ENCODE measurements at places on chromosomes 1 and 21.

GRCh38 chr1:29599826-29600225 is 363.5 kb downstream of the PTPRU start:
- DNase-seq, result no peak

DNA sequence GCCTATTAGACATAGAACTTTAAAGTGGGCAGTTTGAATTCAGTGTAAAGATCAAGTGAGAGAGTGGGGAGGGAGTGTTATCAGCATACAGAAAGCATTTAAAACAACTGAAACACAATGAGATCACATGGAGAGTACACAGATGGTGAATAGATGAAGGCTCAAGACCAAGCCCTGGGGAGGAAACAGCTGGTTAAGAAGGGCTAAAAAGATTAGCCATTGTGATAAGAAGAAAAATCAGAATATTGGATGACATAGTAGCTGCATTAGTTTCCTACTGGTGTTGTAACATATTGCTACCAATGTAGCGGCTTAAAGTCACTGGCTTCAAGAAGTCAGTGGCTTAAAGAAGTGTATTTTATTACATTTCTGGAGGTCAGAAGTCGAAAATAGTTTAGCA is 443.4 kb upstream of the RGS18 start:
- DNase-seq, result no peak

DNA sequence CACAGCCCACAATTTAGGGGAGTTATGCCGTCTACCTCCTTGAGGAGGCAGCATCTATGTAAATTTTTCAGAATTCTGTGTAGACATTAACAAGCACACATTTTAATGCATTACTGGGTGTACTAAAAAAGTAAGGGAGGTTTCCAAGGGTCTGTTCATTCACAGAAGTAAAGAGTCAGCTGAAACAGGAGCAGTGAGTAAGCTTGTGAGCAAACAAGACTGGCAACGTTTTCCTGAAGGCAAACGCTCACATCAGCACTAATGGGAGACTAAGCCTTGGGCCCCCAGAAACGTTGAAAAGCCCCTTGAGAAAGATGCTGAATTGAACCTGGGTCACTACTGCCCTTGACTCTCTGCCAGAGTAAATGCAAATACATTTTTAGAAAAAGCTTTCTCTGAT is 25.7 kb downstream of the RPRD2 start:
- DNase-seq, result no peak

DNA sequence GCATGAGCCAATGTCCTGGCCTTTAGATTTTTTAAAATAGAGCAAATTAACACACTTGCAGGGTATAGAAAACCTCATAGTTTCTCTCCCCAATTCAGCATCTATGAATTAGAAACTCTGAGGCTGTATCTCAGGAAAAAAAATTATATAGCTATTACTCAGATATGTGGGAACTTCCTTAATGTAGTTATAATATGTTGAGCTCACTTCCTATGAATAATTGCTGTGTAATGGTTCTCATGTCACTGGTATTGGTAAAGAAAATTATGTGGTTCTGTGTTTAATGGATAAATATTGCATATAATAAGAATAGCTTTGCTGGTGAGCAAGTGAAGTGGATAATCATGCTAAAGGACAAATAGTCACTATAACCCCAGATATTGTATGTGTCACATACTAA is 2019.8 kb downstream of the NCAM2 start:
- DNase-seq, result no peak

DNA sequence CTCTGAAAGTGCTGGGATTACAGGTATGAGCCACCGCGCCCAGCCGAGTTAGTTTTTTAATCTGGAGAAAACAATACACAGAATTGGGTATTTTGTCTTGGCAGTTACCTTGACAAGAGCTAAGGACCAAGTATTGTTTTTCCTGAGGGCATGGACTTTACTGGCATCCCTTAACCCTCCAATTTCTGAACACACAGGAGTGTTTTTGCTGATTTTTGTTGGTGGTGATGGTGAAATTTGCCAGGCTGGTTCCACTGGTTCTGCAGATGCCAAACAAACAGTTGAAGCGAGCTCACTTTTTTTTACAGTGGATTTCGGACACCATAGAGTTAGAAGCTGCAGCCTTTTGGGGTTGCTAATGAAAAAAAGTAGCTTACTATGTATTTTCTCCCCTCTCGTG is 37.2 kb upstream of the SH3D21 start:
- DNase-seq, result no peak

- peak; percentile 47 for DNase-seq
These were observed 37.0 kb downstream of the SLC9A1 start for GRCh38 chr1:27117733-27118439.

DNA sequence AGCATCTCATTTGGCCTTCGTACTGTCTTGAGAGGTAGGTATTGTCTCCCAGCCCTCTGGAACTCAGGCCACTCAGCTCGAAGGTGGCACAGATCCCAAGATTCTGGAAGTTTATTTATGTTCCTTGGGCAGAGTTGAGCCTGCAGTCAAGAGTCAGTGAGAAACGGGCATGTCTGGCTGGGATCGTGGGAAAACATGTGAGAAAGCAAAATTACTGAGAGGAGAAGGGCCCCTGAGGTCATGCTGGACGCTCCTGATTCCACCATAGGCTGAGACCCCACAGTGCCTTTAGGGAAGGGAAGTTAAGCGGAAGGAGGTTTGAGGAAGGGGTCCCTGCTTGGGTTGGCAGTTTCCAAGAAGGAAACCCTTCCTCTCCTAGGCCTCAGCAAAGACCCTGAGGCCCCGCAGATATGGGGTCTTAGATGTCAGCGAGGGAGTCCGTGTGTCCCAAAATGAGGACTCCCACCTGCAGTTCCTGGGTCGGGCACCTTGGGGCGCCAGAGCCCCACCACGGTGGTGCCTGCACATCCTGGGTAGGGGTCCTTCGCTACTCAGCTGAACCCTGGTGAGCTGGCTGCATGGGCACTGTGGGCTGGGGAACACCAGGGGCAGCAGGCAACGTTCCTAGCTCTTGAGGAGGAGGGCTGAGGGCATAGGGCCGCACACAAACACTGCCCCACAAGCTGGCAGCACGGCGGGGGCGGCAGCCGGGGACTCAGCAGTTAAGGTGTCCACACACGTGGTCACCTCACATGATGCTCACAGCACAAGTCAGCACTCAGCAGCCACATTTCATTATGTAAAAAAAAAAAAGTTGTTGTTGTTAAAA is 12.3 kb upstream of the SEMA4A start:
- peak; percentile 41 for DNase-seq

GRCh38 chr1:180190091-180190490 is 35.4 kb downstream of the QSOX1 start:
- DNase-seq, result no peak

DNA sequence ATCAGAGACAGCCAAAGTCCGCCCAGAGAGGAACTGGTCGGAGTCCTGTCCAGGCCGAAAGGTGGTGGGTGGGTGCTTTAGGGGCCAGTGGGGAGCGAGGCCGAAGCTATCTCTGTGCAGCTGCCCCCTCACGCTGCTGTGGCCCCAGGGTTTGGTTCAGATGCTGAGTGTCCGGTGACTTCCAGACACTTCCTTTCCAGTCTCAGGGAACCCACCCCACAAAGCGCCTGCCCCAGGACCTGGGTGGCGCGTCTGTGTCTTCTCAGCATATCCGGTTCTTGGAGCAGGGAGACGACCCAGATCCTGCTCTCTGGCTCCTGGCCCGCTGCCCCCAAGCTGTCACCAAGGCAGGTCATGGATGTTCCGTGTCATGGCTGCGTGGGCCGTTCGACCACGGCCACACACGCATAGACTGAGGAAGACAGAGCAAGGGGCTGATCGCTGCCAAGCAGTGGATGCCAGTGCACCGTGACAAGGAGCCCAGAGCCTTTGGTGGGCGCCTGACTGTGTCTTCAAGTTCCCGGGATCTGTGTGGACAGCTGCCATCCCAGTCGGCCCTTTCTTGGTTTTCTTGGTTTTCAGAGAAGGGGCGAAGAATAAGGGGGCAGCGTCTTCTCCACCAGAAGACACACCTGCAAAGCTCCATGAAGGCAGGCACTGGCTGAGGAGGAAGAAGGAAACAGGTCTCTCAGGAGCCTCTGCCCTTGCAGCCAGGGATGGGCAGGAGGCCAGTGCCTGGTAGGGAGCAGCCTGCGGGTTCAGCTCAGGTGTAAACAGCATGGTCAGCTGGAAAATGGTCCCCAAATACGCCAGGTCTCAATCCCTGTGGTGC is 22.9 kb upstream of the COL18A1 start:
- no peak for DNase-seq

DNA sequence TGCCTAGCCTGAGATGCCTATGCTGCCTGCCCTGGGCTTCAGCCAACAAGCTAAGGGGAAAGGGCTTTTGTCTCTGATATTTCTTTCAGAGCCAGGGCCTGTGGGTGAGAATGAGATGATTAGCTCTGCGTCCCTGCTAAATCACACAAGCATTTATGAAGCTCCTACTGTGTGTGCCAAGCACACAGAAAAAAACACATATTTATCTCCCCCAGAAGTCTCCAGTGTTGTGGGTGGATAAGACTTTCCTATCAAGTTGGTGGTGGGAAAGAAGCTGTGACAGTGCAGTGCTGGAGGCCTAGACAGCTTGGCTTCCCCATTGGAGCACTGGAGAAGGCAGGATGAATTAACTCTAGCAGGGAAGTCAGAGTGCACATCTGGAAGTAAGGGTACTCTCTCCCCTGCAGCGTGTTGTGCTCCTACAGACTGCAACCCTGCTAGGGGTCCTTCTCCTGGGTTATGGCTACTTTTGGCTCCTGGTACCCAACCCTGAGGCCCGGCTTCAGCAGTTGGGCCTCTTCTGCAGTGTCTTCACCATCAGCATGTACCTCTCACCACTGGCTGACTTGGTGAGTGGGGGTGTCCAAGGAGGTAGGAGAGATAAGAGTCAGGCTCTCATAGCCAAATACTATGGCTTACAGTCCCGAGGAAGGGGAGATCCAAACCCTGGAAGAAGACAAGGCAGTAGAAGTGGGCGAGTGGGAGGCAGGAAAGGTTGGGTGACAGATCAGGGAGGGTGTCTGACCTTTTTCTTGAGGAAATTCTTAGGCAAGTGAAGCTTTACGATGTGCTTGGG is 1.7 kb downstream of the SLC50A1 start:
- no peak for DNase-seq

GRCh38 chr1:236451796-236452373 is 57.8 kb downstream of the EDARADD start:
- peak; percentile 31 for DNase-seq

DNA sequence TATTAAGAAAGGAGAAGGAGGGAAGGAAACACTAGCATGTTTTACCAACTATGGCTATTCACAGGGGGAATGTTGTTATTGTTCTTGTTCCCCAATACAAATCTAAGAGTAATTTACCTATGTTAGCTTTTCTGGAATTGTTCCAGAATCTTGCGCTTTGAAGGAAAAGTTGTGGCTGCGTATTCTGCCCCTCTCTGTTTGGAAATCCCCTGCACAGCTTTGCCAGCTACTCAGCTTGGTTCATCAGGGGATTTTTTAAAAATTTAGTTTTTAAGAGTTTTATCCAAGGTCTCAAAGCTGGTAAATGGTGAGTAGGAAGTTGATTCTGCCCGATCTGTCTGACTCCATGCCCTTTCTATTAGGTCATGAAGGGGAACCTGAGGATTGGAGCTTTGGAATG is 9.5 kb upstream of the IRF6 start:
- no peak for DNase-seq
